ENCODE measurements at places on chromosomes 7 and 10. TPM values are rescaled to one million over a fixed set of nuclear protein-coding genes. Genes with fewer than 3 reads are reported as not detected.

Gene NEURL1
- total RNA-seq: 1.5 TPM

Gene EPHA1
- not detected for total RNA-seq

Gene LRWD1
- 26.9 TPM for total RNA-seq

Gene SLC13A1
- not detected for total RNA-seq

Gene WEE2
- total RNA-seq: not detected

Gene DOCK1
- 84.5 TPM for total RNA-seq

Gene SPAM1
- total RNA-seq: not detected

Gene LRRC61
- total RNA-seq: 2.3 TPM

Gene ICA1
- total RNA-seq: 0.88 TPM

Gene RTKN2
- 7.2 TPM for total RNA-seq

Gene FBH1
- 109 TPM for total RNA-seq

Gene HABP2
- total RNA-seq: not detected

Gene GIMAP6
- total RNA-seq: not detected

Gene CHAT
- not detected for total RNA-seq

Gene ZP3
- total RNA-seq: 0.43 TPM

Gene ASZ1
- not detected for total RNA-seq

Gene TBX20
- 16.0 TPM for total RNA-seq

Gene GARIN1A
- total RNA-seq: 0.88 TPM

Gene CACNB2
- total RNA-seq: 0.14 TPM

Gene CLEC2L
- total RNA-seq: not detected

Gene ITGB8
- total RNA-seq: 4.8 TPM

Gene ANXA7
- 146 TPM for total RNA-seq

Gene TM9SF3
- 179 TPM for total RNA-seq

Gene SLC26A5
- total RNA-seq: not detected

Gene DGKI
- 10.0 TPM for total RNA-seq

Gene MOGAT3
- total RNA-seq: not detected

Gene HOXA6
- total RNA-seq: 4.3 TPM

Gene EPHB6
- 2.4 TPM for total RNA-seq

Gene CPED1
- total RNA-seq: 143 TPM

Gene ZCCHC24
- total RNA-seq: 40.7 TPM

Gene SVOPL
- total RNA-seq: not detected

Gene CH25H
- total RNA-seq: 0.29 TPM

Gene PRLHR
- total RNA-seq: not detected

Gene DNAJC9
- total RNA-seq: 51.5 TPM

Gene MMD2
- total RNA-seq: not detected

Gene TFR2
- 0.44 TPM for total RNA-seq

Gene AGMO
- total RNA-seq: 0.22 TPM

Gene AKR1C4
- not detected for total RNA-seq

Data from placental pericyte (primary cell).